CMK (cell line): ENCODE measurements at places on chromosomes 7 and 10.

DNA sequence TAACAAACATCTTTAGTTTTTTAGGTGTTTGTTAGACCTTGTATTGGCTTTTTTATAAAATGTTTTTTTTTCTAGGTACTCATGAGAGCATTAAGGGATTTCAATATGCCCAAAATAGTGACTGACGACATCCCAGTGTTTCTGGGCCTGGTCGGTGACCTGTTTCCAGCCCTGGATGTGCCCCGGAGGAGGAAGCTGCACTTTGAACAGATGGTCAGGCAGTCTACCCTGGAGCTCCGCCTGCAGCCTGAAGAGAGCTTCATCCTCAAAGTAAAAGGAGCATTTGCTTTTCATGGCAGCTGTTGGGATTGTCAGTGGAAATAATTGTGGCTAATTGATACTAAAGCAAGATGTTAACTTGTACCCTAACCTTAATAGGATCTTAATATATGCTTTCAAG, 161.5 kb downstream of the DNAH11 start:
- DNase-seq = no peak

DNA sequence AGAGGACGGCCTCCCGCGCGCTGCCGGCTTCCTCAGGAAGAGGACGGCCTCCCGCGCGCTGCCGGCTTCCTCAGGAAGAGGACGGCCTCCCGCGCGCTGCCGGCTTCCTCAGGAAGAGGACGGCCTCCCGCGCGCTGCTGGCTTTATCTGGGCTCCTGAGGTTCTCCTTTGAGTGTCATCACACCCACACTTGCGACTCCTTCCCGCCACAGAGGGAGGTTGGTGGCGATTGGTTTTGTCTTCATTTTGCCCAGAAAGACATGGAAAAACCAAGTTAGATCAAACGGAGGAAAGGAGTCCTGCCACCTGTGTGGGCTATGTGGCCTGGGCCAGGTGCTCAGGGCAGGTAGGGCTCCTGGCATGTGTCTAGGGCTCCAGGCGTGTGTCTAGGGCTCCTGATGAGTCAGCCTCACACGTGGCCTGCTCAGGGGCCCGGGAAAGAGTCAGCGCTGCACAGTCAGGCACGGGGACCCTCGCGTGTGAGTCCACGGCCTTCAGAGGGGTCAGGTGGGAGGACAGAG, 138.0 kb downstream of the VIPR2 start:
- DNase-seq = no peak

DNA sequence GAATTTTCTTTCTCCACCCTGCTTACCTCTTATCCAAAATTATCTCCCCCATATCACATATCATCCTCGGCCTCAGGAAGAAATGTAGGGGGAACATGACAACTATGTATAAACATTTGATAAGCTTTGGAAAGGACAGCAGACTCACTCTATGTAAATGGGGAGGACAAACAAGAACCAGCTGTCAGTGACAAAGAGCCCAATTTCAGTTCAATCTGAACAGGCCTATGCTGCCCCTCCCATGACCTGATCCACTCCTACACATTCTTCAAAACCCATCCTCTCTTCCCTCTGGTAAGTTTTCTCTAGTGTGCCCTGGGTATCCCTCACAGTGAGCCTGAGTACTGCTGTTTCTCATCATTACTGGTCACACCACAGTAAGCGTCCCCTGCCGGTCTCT, 20.8 kb downstream of the FZD9 start:
- DNase-seq = no peak

GRCh38 chr7:33757563-33758165, 147.7 kb upstream of the BMPER start:
- no peak for DNase-seq

- no peak for DNase-seq
Observed at GRCh38 chr10:68597407-68597806, 37.3 kb downstream of the TET1 start.

GRCh38 chr10:45500798-45501197, 126.8 kb downstream of the ALOX5 start:
- DNase-seq = no peak

GRCh38 chr7:51090411-51090810, 226.2 kb downstream of the COBL start:
- DNase-seq = no peak

GRCh38 chr7:37141742-37142141, 306.9 kb downstream of the ELMO1 start:
- DNase-seq = no peak

- no peak for DNase-seq
Observed at GRCh38 chr7:46660402-46660980, 739.4 kb upstream of the IGFBP3 start.

DNA sequence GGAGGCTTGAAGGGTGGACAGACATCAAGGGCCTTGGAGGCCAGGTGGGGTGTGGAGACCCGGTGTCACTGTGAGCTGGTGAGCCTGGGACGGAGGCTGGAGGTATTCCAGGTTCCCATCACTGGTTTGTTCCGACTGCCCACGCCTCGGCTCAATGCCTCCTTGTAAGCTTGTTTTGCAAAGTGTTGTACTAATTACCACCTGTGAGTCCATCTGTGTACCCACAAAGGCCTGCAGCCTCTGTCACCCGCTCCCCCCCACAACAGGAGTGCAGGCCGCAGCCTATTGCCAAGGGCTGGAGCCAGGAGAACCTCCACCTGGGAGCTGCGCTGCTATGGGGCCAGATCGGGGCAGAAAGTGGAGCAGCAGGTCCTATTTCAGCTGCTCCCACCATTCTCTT, 521.8 kb upstream of the DPP6 start:
- DNase-seq = no peak

- DNase-seq = no peak
Observed at GRCh38 chr10:129677377-129677927, 210.4 kb downstream of the MGMT start.

DNA sequence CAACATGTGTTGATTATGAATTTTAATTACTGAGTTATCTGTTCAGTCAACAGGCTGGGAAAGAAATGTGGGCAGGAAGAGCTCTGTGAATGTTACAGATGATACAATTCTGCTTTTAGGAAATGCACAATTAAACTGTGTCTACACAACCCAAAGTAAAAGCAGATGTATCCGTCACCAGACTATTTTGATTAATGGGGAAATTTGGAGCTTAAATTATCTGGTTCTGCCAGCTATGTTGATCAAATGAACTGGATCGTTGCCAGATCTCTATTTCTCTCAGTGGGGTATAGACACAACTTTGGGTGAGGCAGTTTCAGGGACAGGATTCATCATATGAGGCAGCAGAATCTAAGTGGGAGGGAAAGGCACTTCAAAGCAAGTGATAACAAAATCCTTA, 136.5 kb downstream of the NEUROD6 start:
- DNase-seq = peak; percentile 48

GRCh38 chr10:92757711-92758104, 68.0 kb downstream of the HHEX start:
- no peak for DNase-seq

- DNase-seq = no peak
Observed at GRCh38 chr7:115032715-115033703, 111.1 kb downstream of the MDFIC start.

DNA sequence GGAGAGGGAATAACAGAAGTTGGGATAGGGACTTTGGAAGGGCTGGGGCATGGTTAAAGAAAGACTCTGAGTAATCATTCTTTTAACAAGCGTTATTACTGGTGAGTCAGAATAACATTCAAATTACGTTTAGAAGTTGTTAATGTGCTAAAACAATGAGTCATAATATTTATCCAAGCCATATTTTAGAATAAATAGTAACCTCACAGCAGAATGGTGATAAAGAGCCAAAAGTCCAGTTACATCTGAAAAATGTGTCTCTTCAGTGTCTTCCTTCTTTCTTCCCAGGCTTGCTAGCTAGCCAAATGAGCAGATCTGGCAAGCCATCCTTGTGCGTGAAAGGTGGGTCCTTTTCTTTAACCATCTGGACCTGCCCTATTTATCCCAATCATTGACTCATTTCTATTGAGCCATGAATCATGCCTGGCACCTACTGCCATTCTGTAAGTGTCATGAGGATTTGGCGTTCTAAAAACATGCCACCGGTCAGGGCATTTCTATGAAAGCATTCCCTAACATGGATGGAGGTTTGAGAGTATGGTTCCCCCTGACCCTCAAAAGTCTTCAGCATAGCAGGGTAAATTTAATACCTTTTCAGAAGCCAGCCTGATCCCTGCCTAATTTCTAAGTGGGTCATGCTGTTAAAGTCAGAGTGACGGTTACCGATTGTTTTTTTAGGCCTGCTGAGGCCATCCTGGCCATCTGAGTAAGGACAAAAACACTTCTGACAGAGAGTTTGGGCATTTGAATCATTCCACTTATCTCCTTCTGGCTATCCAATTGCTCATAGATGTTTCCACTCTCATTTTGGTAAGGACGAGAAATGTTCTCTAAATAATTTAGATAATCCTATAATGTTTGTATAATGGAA, 26.9 kb downstream of the MYPN start:
- DNase-seq = no peak
